ENCODE measurements at places on chromosomes 3 and 15.
A peak's percentile ranks its signal among the peaks of the same experiment; 100 is the strongest.

DNA sequence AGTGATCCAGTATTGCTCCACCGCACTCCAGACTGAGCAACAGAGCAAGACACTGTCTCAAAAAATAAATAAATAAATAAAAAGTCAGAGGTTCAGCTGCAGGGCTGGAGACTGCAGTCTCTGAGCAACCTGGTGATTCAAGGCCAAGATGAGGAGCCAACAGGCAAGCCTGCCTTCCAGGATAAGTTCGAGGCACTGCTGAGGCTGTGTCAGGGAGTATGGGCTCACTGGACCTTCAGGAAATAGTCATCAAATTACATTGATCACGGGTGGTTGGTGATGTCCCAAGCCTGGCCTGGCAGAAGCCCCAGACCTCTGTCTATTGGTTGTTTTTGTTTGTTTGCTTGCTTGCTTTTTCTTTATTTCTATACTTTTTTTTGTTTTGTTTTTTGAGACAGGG lies 41.5 kb downstream of the IDH2 start:
- DNase-seq = no peak

DNA sequence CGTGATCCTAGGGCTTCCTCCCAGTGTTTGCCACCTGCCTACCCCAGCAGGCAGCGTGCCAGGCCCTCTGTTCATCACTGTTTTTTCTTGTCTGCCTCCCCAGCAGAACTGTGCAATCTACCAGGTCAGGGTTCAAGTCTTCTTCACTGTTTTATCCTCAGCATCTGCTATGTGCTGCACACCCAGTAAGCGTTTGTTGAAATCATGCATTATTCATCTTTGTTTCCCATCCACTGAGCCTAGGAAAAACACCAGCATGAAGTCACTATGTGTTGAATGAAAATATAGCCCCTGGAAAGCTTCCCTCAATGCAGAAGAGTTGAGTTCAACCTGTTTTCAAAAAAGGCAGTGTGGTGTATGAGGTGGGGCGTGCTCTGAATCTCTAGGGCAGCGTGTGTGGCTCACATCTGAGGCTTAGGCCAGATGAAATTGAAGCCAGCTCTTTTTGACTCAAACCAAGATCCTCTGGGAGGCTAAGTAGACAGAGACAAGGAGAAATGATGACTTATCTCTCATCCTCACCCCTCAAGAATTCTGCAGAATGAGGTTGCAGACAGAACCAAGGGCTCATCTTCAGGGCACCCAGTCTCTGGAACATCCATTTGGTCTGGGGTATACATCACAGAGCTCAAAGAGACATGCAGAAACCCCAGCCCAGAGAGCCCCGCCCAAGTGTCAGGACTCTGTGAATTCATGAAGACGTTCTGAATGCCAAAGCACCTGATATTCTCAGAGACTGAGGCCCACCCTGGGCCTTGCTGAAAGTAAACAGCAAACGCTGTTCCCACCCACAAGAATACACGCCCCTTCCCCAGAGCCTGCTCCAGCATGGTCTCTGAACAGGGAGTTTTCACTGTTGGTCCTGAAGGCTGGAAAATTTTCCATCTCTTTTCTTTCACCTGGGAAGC lies 5.7 kb upstream of the CAV3 start:
- no peak for DNase-seq

DNA sequence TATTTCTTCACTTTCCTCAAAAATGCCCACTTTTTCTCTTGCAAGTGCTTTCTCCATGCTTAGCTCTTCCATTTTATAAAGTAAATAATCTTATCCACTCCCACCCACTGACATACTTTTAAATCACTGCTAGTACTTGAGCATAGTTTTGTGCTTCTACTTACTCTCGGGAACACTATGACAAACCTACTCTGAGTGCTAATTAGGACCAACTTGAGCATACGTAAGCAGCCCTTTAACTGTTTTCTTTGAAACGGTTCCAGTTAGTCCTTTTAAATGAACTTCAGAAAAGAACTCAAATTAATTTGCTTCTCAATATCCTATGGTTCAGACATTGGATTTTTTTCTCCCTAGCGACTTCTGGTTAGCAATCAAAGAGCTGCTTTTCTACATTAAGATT lies 280.0 kb upstream of the SOX2 start:
- peak; percentile 45 for DNase-seq

DNA sequence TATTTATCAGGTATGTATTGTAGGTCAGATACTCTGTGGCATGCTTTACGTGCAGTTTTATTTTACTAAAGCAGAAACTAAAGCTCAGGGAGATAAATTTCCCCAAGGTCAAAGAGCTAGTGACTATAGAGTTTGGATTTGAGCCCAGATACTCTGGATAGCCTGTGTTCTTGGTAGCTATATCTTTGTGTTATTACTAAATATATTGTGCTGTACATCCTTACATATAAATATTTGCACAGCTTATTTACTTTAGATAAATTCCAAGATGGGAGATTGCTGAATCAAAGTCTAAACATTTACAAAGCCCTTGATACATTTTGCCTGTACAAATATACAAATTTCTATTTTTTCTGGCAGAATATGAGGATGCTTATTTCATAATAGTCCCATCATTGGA lies 660.9 kb upstream of the NAALADL2 start:
- DNase-seq = peak; percentile 43

- no peak for DNase-seq
These were observed 13.5 kb downstream of the TBC1D21 start for GRCh38 chr15:73886717-73887345.

DNA sequence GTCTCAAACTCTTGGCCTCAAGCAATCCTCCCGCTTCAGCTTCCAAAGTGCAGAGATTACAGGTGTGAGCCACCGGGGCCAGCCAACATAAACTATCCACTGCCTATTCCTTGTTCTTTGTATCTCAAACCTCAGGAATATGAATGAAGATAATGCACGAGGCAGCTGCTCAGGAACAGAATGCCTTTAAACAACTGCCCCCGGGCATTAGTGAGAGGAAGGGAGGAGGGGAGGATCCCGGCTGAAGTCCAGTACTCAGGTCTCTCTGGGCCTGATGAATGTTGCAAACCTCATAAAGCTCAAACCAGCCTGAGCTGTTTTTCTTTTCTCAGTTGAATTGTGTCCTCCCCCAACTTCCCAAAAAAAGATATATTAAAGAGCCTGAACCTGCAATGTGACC lies 26.9 kb upstream of the MTMR14 start:
- DNase-seq = no peak

- DNase-seq = no peak
These were observed 114.4 kb downstream of the CHSY1 start for GRCh38 chr15:101137312-101137940.

DNA sequence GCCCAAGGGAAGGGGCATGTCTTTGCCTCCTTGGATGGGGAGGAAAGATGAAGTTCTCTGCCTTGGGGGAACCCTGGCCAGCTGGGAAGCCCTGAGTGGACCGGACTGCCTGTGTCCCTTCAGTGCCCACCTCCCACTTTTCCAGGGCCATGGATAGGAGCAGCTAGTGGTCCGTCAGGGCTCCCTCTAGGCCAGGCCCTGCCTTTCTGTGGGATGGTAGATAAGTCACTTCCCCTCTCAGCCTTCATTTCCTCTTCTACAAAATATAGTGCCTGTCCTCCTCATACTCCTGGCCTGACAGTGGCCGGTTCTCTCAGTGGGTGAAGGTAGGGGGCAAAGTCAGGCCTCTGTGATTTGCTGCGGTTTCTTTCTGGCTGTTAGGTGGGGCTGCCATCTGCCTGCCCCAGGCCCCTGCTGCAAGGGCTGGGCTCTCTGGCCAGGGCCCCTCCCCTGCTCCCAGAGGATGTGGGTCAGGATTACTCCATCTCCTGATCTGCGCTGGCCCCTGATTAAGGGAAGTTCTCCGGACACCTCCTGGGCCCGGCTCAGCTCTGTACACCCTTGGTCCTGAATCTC lies 1.4 kb downstream of the PLEKHO2 start:
- no peak for DNase-seq

- no peak for DNase-seq
These were observed 2.2 kb downstream of the BMF start for GRCh38 chr15:40106203-40107161.

GRCh38 chr3:159856590-159857104 lies 132.0 kb upstream of the IL12A start:
- DNase-seq = no peak

DNA sequence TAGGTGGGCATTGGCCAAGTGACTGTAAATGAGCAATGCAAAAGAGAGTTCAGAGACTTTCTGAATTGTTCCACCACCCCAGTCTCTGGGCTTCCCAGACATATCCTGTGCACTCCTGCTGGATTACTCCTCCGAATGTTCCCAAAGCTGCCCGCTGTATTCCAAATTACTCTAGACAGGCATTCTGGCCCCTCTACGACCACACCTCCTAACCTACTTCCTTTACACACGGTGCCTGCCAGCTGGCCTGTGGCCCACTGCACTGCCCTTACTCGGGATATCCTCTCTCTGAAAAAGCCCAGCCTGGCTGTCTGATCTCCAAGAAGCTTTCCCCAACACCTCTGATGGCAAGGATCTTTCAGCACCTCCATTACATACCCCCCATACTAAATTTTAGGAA lies 66.6 kb downstream of the DUT start:
- DNase-seq = no peak

- DNase-seq = no peak
These were observed 22.5 kb downstream of the SLC6A6 start for GRCh38 chr3:14424711-14425580.

DNA sequence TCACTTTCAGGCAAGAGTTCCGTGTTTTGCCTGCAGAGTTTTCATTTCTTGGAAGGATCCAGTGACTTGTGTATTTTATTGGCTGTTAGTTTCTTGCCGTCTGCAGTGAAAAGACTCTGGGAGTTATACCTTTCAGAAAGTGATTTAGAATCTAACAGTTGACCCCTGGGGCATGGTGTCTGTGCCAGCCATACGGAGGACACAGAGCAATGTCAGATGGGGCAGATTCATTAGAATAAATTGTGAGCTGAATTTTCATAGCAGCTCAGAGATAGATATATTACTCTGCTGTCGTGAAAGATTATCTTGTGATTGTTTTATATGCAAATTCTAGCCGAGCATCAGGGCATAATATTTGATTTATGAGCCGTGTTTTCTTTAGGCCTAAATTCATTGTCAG lies 131.6 kb downstream of the SV2B start:
- no peak for DNase-seq

GRCh38 chr3:54222316-54222715 lies 100.0 kb downstream of the CACNA2D3 start:
- no peak for DNase-seq

- no peak for DNase-seq
These were observed 830 bp upstream of the RNF13 start for GRCh38 chr3:149812165-149812605.

- DNase-seq = peak; percentile 51
These were observed 164.6 kb upstream of the BCL6 start for GRCh38 chr3:187909866-187910265.

DNA sequence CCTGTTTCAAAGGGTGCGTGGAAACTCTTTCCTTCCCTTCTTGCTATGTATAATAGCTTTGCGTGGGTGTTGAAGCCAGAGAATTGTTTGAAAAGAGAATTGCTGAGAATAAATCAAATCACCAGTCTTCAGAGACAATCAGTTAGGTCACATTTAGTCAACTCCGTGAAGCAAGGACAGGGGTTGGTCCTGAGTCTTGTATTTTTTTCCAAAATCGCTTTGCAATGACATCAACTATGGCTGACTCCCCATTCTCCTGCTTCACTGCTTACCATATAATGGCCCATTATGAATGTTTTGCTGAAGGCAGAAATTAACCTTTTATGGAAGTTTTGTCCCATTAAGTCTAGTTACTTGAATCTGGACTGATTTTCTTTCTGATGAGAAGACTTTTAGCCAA lies 852.8 kb downstream of the AGBL1 start:
- DNase-seq = no peak

- no peak for DNase-seq
These were observed 43.7 kb downstream of the BDH1 start for GRCh38 chr3:197511853-197512635.

DNA sequence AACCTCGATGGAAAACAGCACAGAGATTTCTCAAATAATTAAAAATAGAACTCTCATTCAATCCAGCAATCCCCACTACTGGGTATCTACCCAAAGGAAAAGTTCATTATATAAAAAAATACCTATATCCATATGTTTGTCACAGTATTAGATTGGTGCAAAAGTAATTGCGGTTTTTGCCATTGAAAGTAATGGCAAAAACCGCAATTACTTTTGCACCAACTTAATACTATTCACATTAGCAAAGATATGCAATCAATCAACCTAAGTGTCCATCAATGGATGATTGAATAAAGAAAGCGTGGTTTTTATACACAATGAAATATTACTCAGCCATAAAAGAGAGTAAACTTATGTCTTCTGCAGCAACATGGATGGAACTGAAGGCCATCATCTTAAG lies 12.2 kb upstream of the CCDC54 start:
- no peak for DNase-seq

GRCh38 chr3:45665101-45665572 lies 24.1 kb upstream of the SACM1L start:
- DNase-seq = no peak

DNA sequence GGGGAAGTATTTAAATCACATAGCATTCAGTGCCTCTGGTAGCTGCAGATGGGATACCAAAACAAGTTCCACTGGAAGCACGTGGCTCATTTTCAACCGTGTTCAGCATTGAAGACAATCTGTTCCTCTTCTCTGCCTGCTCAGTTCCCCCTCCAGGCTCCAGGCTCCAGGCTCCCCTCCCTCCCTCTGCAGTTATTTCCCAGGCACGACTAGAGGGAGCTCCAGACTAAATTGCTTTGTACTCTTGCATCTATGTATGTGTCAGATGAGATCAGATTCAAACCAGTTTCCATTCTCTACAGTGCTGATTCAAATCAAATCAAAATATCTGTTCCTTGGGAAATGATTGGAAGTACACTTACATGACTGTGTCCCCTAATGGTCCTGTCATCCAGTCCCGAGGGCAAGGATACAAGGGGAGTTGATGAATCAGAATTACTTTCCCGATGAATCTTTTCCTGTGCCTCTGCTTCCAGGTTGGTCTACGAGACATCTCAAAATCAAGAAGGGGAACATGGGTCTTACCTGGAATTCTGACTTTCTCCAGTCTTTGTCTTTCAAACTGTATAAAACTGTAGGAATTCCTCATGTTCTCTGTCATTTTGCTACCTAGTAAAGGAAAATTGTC lies 600.5 kb downstream of the EDEM1 start:
- DNase-seq = no peak

DNA sequence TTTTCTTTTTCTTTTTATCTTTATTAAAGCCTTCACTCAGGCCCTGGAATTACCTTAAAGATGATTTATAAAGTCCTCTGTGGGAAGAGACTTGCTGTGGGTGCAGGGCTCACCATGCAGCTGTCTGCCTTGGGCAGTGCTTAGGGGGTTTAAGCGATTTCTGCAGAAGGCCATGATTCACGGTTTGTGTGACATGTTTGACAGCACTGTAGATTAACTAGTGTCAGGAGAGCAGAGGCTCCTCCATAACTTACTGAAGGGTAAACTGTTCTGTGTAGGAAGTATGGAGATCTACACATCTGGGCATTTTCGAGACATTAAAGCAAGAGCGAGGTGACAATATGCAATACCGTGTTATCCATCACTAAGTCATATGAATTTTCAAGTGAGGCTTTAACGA lies 137.7 kb downstream of the LRIG1 start:
- DNase-seq = no peak

- DNase-seq = no peak
These were observed 9.9 kb downstream of the RBP1 start for GRCh38 chr3:139529662-139530061.

- peak; percentile 89 for DNase-seq
These were observed 341.3 kb upstream of the THBS1 start for GRCh38 chr15:39239562-39239961.

- DNase-seq = no peak
These were observed 74.9 kb downstream of the ADCY5 start for GRCh38 chr3:123374016-123374415.

All from astrocyte (in vitro differentiated cells and primary cell).